ENCODE measurements at places on chromosomes 2 and 18.

DNA sequence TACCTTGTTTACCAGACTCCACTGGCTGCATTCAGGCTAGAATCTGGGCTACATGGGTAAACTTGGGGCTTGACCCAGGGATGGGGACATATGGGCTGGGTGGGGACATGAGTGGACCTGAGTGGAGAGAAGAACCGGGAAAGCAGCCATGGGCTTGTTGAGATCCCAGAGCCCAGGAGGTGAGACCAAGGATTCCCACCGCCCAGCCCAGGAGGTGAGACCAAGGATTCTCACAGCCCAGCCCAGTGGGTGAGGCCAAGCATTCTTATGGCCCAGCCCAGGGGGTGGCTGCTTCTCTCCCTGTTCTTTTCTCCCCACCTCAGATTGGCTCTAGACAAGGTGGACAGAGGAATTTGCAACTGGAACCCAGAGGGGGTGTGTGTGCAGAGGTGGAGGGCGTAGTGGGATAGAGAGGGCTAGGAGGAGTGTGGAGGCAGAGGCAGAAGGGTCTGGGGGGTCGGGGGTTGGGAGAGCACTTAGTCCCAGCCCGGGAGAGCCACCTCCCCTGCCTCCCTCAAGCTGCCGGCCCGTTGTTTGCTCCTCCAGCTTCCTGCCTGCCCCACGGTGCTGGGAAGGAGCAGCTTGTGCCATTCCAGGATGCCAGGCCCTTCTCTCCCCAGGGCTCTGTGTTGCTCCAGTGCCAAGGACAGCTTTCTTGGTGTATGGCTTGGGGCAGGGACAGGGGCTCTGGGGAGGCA lies 25.6 kb downstream of the GLI2 start:
- H3K4me3 ChIP-seq: no peak overlapping the region
- DNase-seq: peak; percentile 37
- no peak overlapping the region for H3K27ac ChIP-seq
- H3K27me3 ChIP-seq: no peaks in the 10 kb centered on the region
- peaks cover 15% of the 10 kb centered on the region for H3K4me1 ChIP-seq
- H3K36me3 ChIP-seq: no peaks in the 10 kb centered on the region

DNA sequence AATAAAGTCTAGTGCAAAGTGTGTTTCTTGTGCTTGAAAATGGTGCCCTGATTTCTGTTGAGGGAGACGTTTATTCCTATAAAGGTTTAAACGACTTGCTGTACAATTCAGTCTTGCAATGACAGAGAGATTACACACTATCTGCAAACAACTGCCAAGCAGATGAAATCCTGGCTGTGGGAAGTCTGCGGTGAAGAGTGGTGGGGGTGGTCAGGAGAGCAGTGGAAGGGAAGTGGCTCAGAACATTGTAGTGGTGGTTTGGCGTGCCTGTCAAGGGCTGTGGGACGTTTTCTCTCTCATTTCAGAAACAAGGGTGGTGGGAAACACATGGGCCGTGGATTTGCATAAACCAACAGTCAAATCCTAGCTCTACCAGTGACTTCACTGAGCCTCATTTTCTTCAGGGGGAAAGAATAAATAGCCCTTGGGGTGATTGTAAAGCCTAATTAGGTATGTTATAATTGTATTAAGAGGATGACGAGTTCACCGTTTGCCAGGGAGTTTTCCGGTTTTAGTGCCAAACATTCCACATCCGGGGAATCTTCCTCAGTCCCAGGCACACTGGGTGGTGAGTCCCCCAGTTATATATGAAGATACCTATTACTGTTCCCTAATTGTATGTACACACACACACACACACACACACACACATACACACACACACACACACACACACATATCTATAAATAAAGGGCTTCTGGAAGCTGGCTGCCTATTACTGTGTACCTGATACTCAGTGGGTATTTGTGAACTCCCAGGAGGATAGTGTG lies 115.0 kb downstream of the SPTBN1 start:
- H3K4me1 ChIP-seq: peaks cover 84% of the 10 kb centered on the region
- no peaks in the 10 kb centered on the region for H3K27me3 ChIP-seq
- DNase-seq: peak; percentile 56
- H3K27ac ChIP-seq: peak overlapping the region; percentile 18

DNA sequence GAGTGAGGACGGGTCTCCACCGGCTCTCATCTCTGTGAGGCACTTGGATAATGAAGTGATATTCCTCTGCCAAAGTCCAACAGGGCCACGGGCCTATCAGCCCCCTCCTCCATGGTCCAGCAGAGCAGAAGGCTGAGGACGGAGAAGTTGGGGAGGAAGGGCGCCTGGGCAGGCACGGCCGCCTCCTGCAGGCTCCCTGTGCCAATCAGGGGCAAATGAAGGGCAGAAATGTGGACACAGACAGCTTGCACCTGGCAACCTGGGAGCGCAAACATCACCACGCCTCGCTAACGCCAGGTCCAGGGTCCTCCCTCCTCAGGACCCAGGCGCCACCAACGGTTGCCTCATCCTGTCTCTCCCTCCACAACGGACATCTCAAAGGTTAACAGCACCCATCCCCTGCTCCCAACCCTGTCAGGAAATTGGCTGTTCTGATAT lies 24.3 kb downstream of the SMAD7 start:
- no peak overlapping the region for H3K4me3 ChIP-seq
- H3K27me3 ChIP-seq: no peaks in the 10 kb centered on the region
- H3K4me1 ChIP-seq: peaks cover 94% of the 10 kb centered on the region
- peaks cover 7% of the 10 kb centered on the region for H3K36me3 ChIP-seq
- no peak overlapping the region for H3K27ac ChIP-seq

GRCh38 chr2:144835634-144836350 lies 315.9 kb upstream of the ZEB2 start:
- H3K27me3 ChIP-seq: no peaks in the 10 kb centered on the region
- DNase-seq: no peak
- H3K4me1 ChIP-seq: peaks cover 4% of the 10 kb centered on the region
- no peaks in the 10 kb centered on the region for H3K36me3 ChIP-seq

- no peaks in the 10 kb centered on the region for H3K36me3 ChIP-seq
- no peak overlapping the region for H3K4me3 ChIP-seq
- no peak for DNase-seq
- no peak overlapping the region for H3K27ac ChIP-seq
- peaks cover 36% of the 10 kb centered on the region for H3K27me3 ChIP-seq
Observed at GRCh38 chr2:95077530-95077825, 44.1 kb downstream of the MRPS5 start.

GRCh38 chr2:216327447-216327935 lies 44.8 kb downstream of the MARCHF4 start:
- no peak for DNase-seq
- no peaks in the 10 kb centered on the region for H3K27me3 ChIP-seq
- no peaks in the 10 kb centered on the region for H3K4me1 ChIP-seq
- no peaks in the 10 kb centered on the region for H3K36me3 ChIP-seq
- no peak overlapping the region for H3K4me3 ChIP-seq

DNA sequence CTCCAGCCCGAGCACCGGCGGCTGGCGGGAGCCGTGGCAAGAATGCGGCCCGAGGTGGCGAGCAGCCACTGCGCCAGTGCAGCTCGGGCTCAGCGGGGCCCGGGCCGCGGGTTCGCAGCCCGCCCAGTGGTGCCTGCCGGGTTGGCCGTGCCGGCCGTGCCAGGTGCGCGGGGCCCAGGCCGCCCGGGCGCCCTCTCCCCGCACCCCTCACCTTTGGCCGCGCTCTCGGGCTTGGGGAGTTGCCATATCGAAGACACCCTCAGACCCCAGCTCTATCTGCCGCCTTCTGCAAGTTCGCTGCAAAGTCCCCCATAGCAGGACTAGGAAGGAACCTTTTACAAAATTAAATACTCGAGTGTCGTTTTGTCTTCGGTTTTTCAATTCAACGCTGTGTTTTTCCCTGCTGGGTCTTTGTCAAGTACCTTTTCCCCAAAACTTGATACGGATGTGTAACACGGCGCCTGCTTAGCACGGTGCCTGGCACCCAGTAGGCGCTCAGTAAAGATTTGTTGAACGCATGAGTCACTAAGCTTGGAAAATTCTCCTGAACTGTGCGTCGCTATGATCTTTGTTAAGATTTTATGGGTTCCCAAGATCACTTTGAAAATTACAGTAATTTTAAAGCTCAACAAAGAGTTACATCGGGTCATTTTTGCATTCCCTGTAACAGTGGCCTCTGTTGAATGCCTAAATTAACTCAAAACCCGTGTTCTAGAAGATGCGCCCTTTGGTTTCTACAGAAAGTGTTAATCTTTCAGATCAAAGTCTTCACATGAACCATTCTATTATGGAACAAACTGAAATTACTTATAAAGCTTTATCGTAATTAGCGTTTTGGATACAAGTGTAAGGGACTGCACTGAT lies 750 bp downstream of the STRADB start:
- H3K27ac ChIP-seq: peak overlapping the region; percentile 88
- peaks cover 19% of the 10 kb centered on the region for H3K36me3 ChIP-seq
- H3K27me3 ChIP-seq: no peaks in the 10 kb centered on the region
- H3K4me3 ChIP-seq: peak overlapping the region; percentile 83
- H3K4me1 ChIP-seq: peaks cover 47% of the 10 kb centered on the region

DNA sequence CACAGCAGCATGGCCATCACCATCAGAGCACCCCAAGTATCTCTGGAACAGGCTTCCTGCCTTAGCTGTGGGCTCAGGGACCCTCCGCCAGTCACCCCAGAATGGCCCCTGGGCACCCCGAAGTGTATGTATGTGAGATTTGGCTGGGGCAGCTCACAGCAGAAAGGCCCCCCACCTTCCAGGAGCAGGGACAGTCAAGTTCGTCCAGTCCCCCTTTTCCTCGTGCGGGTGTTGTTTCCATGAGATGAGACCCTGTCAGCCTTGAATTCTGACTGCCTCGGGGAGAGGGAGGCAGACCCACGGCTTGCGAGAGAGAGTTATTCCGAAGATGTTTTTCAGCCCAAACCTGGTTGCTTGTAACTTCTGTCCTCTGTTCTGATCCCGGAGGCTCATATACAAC lies 290.9 kb upstream of the HDAC4 start:
- H3K27me3 ChIP-seq: peaks cover 24% of the 10 kb centered on the region
- no peaks in the 10 kb centered on the region for H3K36me3 ChIP-seq
- DNase-seq: no peak
- H3K27ac ChIP-seq: no peak overlapping the region
- H3K4me1 ChIP-seq: peaks cover 2% of the 10 kb centered on the region
- H3K4me3 ChIP-seq: no peak overlapping the region

GRCh38 chr18:42274488-42275137 lies 319.6 kb downstream of the PIK3C3 start:
- no peak overlapping the region for H3K27ac ChIP-seq
- no peak for DNase-seq
- no peak overlapping the region for H3K4me3 ChIP-seq
- H3K27me3 ChIP-seq: no peaks in the 10 kb centered on the region
- H3K4me1 ChIP-seq: peaks cover 9% of the 10 kb centered on the region

DNA sequence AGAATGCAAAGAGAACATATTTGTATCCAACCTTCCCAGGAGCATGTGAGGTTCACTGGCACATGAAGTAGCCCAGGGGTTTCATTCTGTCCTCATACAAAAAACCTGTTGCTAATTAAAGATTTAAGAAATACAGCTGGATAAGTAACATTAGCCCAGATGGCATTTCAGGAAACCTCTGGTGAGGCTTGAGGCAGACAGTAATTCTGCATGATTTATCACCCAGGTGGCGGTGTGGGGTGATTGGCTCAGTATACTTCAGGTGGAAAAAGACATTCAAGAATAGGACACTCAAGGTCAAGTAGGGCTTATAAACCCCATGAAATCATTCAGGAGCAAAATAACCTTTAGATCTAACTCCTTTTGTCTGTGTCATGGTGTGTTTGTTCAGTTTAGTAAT lies 237.4 kb downstream of the RNF144A start:
- H3K36me3 ChIP-seq: no peaks in the 10 kb centered on the region
- H3K4me3 ChIP-seq: no peak overlapping the region
- H3K27me3 ChIP-seq: no peaks in the 10 kb centered on the region
- DNase-seq: no peak
- no peak overlapping the region for H3K27ac ChIP-seq

DNA sequence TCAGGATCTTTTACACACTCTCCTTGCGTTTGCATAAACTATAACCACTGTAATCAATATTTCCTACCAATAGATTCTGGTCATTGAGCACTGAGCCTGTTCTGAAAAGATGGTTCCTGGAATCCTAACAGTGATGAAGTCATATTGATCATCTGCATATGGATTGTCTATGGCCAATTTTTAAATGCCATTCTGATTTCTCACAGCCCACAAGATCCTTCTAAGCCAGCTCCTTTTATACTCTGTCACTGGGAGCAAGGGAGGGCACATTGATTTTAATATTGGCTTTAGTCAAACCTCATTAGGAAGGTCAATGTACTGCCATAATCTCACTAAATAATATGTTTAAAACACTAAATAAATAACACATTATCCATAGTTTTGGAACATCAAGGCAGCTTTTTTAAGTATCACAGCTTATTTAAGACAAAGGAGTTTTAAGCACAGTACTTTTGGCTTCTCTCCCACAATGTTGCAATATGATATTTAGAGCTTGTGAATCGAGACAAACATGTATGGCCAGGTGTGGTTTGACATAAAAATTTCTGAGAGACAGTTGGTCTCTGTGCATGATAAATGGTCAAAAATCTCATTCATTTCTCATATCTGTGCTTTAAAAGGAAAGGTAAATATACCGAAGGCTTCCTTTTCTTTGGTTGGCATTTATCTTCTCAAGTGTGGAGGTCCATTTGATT lies 267.3 kb downstream of the MTX2 start:
- no peak for DNase-seq
- H3K27me3 ChIP-seq: peaks cover 6% of the 10 kb centered on the region
- no peaks in the 10 kb centered on the region for H3K36me3 ChIP-seq

DNA sequence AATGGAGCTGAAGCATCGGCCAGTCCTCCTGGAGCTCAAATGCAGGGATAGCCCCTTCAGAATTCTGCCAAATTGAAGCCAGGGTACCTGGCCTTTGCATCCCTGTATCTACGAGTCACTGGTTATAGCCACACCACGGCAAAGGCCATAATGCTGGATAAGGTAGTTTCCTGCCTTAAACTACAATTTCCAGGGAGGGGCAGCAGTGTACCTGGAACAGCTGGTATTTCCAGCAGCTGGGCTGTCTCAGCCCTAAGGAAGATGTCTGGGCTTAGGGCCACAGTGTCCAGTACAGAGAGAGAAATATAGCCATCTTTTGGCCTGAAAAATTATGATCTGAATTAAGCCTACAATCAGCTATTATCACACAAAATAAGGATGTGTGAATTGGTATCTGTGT lies 180.3 kb downstream of the GCA start:
- H3K27ac ChIP-seq: no peak overlapping the region
- H3K4me3 ChIP-seq: no peak overlapping the region
- H3K27me3 ChIP-seq: no peaks in the 10 kb centered on the region

DNA sequence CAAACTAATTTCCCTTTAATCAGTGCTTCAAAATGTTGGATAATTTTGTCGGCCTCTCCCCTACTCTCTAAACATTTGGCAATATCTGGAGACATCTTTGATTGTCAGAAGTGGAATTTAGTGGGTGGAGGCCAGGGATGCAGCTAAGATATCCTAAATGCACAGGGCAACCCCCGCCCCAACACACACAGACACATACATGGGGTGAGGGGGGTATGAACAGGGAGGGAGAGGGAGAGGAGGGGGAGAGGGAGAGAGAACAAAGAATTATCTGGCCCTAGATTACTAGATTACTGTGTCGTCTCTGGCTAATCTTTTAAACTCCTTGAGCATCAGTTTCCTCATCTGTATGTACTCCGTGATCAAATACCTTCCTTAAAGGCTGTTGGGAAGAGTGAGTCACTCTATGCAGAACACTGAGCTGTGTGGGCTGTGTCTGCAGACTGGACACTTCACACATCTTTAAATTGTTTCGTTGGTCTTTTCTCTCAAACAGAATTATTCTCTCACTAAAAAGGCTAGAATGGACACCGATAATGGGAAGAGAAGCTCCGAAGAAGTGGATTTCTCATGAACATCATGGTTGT lies 2.9 kb downstream of the RNF149 start:
- no peak overlapping the region for H3K27ac ChIP-seq
- H3K27me3 ChIP-seq: no peaks in the 10 kb centered on the region
- DNase-seq: no peak
- H3K36me3 ChIP-seq: no peaks in the 10 kb centered on the region

Measured in heart left ventricle (tissue), 16 donors.